ENCODE measurements at places on chromosomes 7 and 10.
A peak's percentile ranks its signal among the peaks of the same experiment; 100 is the strongest.

DNA sequence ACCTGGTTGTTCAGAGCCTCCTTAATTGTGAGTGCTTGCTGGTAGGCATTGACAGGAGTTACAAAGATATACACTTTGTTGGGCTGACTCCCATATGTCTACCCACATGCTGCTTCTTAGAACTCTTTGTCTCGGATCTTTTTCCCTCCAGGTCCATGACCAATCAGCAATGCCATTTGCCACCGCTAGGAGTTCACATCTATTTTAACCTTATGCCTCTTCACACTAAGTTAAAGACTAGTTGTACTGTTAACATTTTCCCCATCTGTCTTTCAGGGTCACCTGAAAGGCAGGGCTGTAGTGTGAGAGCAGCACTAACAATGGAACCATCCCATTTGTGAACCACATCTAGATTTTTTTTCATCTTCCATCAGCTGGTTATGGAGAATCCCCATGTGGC is 226.7 kb upstream of the NPY start:
- DNase-seq = no peak

DNA sequence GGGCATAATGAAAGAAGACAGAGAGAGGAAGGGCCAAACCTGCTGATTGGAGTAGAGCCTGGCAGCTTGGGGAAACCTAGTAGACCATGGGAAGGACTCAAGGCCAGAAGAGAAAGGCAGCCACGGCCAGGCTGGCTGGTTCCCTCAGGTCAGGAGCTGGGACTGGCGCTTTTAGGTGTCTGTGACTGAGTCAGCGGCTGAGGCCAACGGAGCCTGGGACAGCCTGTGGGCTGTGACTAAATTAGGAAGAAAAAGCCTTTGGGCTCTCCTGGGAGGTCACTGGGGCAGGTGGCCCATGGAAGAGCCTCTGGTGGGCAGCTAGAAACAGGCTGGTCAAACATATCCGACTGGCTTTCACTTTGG is 108.9 kb upstream of the PDCD4 start:
- no peak for DNase-seq

GRCh38 chr10:99435986-99436638 is 5.7 kb upstream of the GOT1 start:
- DNase-seq = peak; percentile 51

DNA sequence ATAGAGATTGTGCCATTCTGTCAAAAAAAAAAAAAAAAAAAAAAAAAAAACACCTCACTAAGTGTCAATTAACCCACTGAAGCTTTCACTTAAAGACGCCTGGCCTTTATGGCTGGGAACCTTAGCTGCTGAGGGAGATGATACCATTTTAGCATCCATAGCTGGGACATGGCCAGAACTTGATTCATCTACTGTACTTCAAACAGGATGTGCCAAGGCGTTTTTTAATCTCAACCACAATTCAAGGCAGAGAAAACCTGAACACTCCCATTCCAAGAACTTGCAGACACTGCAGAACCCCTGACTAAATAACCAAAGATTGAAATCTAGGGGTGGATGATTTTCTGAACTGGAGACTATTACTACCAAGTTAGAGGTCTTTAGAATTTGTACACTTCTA is 996.6 kb downstream of the SORCS1 start:
- DNase-seq = no peak

DNA sequence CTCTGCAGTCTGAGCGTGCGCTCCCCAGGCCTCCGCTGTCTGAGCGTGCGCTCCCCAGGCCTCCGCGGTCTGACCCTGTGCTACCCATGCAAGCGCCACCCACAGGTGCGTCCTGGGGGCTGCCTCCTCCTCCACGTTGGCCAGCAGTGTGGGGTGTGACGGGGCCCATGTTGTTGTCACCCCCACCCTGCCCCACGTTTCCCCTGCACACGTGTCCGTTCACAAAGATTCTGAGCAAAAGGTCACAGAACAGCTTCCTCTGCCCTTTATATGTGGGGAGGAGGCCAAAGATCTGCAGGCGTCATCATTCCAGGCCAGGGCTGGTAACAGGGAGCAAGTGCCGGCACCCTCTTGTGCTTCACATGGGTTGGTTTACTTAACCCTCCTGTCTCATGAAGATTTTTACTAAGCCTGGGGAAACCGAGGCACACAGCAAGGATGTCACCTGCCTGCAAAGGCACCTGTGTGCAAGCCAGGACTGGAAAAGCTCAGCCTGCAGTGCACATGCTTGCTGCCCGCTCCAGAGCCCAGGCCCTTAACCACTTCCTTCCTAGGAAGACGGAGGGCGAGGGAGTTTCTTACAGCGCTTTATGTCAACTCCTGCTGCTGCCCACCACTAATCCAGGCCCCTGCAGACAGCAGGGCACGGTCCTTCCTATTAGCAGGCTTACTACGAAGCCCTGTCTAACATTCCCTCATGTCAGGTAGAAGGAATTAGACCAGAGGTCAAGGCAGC is 4.8 kb downstream of the GPR146 start:
- DNase-seq = no peak

- no peak for DNase-seq
These were observed 200.6 kb downstream of the PTEN start for GRCh38 chr10:88063861-88064557.

- DNase-seq = no peak
These were observed 458.4 kb downstream of the DNAJB6 start for GRCh38 chr7:157795199-157795598.

DNA sequence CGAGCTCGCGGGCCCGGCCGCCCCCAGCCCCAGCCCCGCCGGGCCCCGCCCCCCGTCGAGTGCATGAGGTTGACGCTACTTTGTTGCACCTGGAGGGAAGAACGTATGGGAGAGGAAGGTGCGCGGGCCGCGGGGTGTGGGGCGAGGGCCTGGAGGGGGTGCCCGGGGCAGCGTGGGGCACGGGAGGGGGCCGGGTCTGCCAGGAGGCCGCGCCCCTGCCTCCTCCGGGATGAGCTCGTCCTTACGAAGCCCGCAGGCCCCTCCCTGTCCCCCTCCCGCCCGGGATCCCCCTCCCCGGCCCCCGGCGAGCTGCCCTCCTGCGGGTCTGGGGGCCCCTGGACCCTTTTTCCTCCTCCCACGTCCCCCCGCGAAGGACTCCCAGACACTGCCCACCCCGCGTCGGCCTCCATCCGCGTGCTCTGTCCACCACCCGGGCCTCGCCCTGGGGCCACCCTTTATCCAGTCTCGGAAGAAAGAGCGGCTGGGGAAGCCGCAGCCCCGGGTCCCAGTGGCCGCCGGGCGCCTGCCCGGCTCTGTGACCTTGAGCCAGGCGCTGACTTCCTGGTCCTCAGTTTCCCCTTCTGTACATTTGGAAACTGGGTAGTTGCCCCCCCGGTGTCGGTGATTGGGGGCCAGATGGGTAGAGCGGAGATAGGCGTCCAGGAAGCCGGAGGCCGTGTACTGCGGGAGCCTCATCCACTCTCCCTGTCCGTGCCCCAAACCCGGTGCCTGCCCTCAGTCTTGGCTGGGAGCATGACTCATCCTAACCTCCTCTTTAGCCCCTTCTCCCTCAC is 521 bp downstream of the LIMK1 start:
- peak; percentile 82 for DNase-seq

- DNase-seq = no peak
These were observed 714.0 kb upstream of the GHITM start for GRCh38 chr10:83425306-83425705.

DNA sequence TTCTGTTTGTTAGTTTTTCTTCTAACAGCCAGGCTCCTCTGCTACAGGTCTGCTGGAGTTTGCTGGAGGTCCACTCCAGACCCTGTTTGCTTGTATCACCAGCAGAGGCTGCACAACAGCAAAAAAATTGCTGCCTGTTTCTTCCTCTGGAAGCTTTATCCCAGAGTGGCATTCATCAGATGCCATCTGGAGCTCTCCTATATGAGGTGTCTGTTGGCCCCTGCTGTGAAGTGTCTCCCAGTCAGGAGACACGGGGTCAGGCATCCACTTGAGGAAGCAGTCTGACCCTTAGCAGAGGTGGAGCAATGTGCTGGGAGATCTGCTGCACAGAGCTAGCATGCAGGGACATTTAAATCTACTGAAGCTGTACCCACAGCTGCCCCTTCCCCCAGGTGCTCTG is 26.7 kb upstream of the CROT start:
- peak; percentile 14 for DNase-seq

Data from EL (cell line).